ENCODE measurements at places on chromosomes 5 and 9.

GRCh38 chr5:125970631-125971307 is 452.4 kb upstream of the GRAMD2B start:
- no peak for DNase-seq

GRCh38 chr5:154077696-154078095 is 38.9 kb downstream of the MFAP3 start:
- peak; percentile 7 for DNase-seq

DNA sequence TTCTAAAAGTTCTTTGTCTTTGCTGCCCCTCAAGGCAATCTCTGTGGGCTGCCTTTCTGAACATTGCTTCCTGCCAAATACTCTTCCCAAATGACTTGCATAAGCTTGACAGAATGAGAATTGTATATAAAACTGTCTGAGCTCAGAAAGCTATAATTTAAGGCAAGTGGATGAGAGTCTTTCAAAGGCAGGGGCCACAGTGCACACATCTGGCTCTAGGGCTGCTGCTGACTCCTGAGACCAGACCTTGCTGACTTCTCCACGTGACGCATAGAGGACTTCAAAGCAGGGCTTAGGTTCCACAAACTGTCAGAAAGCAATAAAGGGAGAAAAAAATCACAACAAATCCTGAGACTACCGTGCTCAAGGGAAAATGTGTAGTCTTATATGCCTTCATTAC is 79.4 kb upstream of the DIRAS2 start:
- no peak for DNase-seq

DNA sequence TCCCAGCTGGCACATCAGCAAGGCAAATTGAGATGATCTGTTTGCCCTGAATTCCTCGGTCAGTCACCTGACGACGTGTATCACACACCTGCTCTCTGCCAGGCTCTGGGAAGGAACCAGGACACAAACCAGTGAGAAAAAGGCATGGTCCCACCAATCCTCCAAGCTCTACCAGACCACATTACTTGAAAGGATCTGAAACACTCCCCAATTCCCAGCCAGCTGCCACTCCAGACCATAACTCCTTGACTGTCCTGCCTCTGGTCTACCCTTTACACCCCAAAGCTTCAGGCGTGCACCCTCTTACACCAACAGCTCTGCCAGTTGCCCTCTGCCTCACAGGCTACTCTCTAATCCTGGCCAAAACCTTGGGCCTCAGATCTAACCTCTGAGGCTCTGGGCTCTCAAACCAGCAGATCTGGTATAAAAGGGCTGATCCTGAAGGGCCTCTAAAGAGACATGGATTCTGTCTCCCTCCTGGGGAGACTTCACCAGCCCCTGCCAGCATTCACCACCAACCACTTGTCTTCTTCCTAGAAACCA is 6.8 kb downstream of the MGAT1 start:
- no peak for DNase-seq

GRCh38 chr5:135219868-135220267 is 179.2 kb downstream of the MACROH2A1 start:
- no peak for DNase-seq

DNA sequence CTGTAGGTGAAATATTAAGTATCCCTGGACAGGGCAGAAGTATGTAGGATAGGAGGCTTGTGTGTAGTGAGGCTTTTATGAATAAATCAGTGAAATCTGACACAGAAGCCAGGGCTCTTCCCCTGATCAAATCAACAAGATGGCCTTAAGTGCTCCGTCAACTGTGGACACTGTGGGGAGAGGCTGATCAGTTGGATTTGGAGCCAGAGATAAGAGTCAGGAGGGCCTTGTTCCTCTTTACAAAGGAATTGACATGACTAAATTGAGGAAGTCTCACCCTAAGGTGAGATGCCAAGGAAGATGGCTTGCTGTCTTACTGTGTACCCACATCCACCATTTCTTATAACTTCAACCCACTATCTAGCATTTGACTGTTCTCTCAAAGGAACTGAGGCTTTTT is 91.6 kb upstream of the PRRC1 start:
- DNase-seq = no peak

DNA sequence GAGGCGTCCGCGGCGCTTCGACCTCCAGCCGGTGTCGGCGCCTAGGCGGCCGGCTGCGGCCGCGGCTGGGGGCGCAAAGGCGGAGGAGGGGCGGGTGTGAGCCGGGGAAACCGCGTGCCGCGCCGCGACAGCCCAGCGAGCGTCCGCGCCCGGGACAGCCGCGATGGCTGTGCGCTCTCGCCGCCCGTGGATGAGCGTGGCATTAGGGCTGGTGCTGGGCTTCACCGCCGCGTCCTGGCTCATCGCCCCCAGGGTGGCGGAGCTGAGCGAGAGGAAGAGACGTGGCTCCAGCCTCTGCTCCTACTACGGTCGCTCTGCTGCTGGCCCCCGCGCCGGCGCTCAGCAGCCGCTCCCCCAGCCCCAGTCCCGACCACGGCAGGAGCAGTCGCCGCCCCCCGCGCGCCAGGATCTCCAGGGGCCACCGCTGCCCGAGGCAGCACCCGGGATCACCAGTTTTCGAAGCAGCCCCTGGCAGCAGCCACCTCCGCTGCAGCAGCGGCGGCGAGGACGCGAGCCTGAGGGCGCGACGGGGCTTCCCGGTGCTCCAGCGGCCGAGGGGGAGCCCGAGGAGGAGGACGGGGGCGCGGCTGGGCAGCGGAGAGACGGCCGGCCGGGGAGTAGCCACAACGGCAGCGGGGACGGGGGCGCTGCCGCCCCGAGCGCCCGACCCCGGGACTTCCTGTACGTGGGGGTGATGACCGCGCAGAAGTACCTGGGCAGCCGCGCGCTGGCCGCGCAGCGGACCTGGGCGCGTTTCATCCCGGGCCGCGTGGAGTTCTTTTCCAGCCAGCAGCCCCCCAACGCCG is 605 bp downstream of the CHSY3 start:
- no peak for DNase-seq

DNA sequence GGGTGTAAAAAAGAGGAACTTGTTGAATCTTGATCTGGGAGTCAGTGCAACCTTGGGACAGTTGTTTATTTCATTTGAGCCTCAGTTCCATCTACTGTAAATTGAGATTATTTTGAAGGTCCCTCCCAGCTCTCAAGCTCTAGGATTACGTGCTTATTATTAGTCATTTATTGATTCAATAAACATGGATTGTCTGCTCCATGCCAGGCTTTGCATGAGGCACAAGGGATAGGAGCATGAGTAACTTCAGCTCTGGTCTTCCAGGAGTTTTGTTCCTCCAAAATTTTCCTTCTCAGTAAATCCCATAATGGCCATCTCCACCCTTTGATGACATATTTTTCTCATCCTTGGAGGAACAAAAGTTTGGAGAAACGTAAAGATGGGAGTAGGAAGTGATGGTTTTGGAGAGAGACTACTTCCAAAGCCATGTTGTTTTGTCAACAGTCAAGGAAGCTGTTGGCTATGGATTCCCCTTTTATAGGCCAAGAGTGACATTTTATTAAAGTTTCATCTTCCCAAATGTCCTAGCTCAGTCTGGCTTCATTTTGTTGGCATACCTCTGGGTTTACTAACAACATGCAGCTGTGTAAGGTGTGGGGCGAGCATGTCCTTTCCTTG is 244.6 kb downstream of the DMRT2 start:
- no peak for DNase-seq

- DNase-seq = no peak
These were observed 85.6 kb upstream of the CCDC112 start for GRCh38 chr5:115381911-115382662.

DNA sequence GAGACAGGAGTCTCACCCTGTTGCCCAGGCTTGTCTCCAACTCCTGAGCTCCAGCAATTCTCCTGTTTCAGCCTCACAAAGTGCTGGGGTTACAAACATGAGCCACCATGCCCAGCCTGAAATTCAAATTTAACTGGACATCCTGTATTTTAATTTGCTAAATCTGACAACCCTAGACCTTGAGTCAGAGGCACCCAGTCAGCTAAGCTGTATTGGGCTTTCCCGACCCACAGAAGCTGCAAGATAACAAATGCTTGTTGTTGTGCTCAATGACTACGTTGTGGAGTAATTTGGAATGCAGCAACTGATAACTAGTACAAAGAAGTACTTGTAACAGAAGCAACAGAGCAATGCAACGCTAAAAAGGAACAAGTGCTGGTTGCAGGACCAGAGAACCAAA is 533.1 kb downstream of the NTRK2 start:
- DNase-seq = peak; percentile 53

GRCh38 chr9:37927601-37928551 is 23.9 kb upstream of the SLC25A51 start:
- DNase-seq = no peak
